GM23248 (cell line): ENCODE measurements at places on chromosomes 5 and 9. TPM values are rescaled to one million over a fixed set of nuclear protein-coding genes. Genes with fewer than 3 reads are reported as not detected.

- no peaks in the 10 kb centered on the region for H3K36me3 ChIP-seq
- no peak overlapping the region for H3K4me3 ChIP-seq
- H3K27me3 ChIP-seq: no peaks in the 10 kb centered on the region
- no peak overlapping the region for H3K27ac ChIP-seq
Measured at GRCh38 chr9:89412541-89412940, 85.4 kb downstream of the SEMA4D start.

GRCh38 chr5:83473346-83474160, 2.0 kb downstream of the VCAN start:
- H3K27me3 ChIP-seq: no peaks in the 10 kb centered on the region; the same call in 1 of the 2 replicates
- H3K36me3 ChIP-seq: peaks cover 3% of the 10 kb centered on the region; the same call in 1 of the 2 replicates
- DNase-seq: peak; percentile 97
- H3K4me1 ChIP-seq: peaks cover 24% of the 10 kb centered on the region

- DNase-seq: no peak
- no peaks in the 10 kb centered on the region for H3K27me3 ChIP-seq
- peaks cover 4% of the 10 kb centered on the region; the same call in 1 of the 2 replicates for H3K4me1 ChIP-seq
- no peaks in the 10 kb centered on the region for H3K36me3 ChIP-seq
Measured at GRCh38 chr5:149824846-149825245, 94.7 kb downstream of the PPARGC1B start.

- H3K36me3 ChIP-seq: no peaks in the 10 kb centered on the region
- no peaks in the 10 kb centered on the region for H3K4me1 ChIP-seq
- H3K4me3 ChIP-seq: no peak overlapping the region
- H3K27ac ChIP-seq: no peak overlapping the region
- no peaks in the 10 kb centered on the region for H3K27me3 ChIP-seq
Measured at GRCh38 chr9:22622815-22623214, 176.2 kb downstream of the DMRTA1 start.

DNA sequence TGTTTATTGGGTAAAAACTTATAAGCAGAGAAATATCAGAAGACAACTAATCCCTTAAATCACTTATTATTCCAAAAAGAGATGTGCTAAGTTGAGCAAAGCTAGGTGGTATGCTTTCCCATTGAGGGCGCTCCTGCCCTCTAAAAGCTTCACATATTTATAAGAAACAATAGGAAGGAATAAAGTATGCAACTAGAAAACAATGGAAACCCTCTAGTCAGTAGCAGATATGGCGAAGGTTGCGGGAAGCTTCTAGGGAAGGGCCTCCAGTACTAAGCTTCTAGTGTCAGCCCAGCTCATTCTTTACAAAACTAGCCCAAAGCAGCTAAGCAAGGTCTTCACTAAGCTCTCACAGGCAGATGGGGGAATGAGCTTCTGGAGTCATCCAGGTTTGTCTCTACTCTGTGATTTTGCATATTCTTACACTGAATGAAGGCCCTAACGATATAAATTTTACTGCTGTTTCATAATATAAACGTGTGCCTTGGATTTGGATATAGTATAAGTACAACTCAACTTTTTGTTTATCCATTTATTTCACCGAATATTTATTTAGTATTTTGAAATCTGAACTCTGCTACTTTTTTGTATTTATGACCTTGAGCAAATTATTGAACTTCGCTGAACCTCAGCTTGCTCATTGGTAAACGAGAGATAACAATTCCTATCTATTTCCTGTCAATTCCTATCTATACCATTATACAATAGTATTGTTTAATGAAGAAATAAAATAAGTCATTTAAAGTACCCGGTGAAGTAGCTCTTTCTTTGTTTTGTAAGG, 571.4 kb downstream of the ELAVL2 start:
- H3K27me3 ChIP-seq: no peaks in the 10 kb centered on the region
- DNase-seq: no peak
- H3K36me3 ChIP-seq: no peaks in the 10 kb centered on the region
- H3K4me3 ChIP-seq: no peak overlapping the region
- no peaks in the 10 kb centered on the region for H3K4me1 ChIP-seq
- H3K27ac ChIP-seq: no peak overlapping the region

DNA sequence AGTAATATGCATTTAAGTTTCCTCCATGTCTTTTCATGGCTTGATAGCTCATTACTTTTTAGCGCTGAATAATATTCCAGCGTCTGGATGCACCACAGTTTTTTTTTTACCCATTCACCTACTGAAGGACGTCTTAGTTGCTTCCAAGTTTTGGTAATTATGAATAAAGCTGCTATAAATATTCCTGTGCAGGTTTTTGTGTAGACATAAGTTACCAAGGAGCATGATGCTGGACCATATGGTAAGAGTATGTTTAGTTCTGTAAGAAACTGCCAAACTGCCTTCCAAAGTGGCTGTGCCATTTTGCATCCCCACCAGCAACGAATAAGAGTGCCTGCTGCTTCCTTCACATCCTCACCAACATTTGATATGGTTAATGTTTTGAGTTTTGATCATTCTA, 195.6 kb downstream of the PIK3R1 start:
- H3K4me3 ChIP-seq: no peak overlapping the region
- DNase-seq: no peak
- H3K27ac ChIP-seq: no peak overlapping the region
- H3K36me3 ChIP-seq: no peaks in the 10 kb centered on the region
- H3K4me1 ChIP-seq: peaks cover 11% of the 10 kb centered on the region
- H3K27me3 ChIP-seq: no peaks in the 10 kb centered on the region

DNA sequence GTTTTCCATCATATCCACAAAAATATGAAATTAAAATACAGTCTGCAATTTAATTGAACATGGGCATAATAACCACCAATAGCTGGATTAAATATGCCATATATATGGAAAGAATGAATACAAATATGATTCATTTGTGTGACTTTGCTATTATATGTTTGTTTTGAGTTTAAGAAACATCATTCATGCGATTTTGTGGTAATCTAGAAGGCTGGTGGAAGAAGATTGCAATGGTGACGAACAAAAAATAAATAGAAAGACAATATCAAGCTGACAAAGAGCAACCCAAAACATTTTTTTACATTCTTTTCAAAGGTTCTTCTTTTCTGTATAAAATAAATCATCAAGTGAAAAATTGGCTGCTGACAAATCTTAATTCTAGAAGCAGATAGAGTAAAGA, 610.0 kb downstream of the MAT2B start:
- H3K27ac ChIP-seq: no peak overlapping the region
- no peaks in the 10 kb centered on the region for H3K4me1 ChIP-seq
- no peak for DNase-seq

DNA sequence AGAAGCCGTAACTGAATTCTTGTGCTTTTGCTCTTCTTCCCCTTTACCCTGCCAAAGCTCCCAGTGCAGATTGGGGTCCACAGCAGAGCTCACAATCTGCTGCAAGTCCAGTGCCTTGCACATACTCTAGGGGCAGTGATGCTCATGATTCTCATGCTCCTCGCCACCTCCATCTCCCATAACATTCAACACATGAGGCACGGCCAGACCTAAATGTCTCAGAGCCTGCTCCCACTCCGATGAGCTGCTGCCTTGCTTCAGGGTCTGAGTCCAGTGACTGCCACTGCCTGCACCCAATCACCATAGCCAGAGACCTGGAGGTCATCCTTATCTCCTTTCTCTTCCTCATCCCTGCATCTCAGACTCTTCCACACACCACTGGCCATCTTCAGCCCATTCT, 10.5 kb downstream of the CSF1R start:
- H3K27me3 ChIP-seq: no peaks in the 10 kb centered on the region
- no peak overlapping the region for H3K4me3 ChIP-seq
- H3K4me1 ChIP-seq: no peaks in the 10 kb centered on the region
- no peaks in the 10 kb centered on the region for H3K36me3 ChIP-seq
- DNase-seq: no peak

- no peaks in the 10 kb centered on the region for H3K4me1 ChIP-seq
- H3K27me3 ChIP-seq: no peaks in the 10 kb centered on the region
- no peak overlapping the region for H3K4me3 ChIP-seq
- DNase-seq: no peak
- H3K36me3 ChIP-seq: no peaks in the 10 kb centered on the region
Measured at GRCh38 chr9:136960938-136961275, 8.8 kb downstream of the LCN12 start.

DNA sequence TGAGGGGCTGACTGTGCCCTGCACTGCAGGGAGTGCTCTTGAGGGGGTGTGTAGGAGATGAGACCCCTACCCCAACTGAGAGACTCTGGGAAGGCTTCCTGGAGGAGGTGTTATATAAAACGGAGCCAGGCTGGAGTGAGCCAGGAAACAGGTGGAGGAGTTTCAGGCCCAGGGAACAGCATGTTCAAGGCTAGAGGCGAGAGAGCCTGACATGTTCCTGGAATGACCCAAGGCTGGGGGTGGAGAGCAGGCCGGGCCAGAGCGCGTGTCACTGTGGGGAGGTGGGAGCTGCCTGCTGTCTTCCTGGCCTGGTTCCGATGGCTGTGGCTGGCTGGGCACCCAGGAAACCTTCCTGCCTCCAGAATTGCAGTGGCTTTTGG, 48.7 kb downstream of the RXRA start:
- peaks cover 23% of the 10 kb centered on the region for H3K4me1 ChIP-seq
- no peaks in the 10 kb centered on the region for H3K36me3 ChIP-seq
- H3K27me3 ChIP-seq: no peaks in the 10 kb centered on the region
- no peak overlapping the region for H3K4me3 ChIP-seq
- peak; percentile 49 for DNase-seq
- H3K27ac ChIP-seq: peak overlapping the region; percentile 19; the same call in 1 of the 2 replicates

GRCh38 chr5:177295924-177296323, 7.6 kb downstream of the RAB24 start:
- H3K36me3 ChIP-seq: peaks cover 30% of the 10 kb centered on the region
- no peaks in the 10 kb centered on the region for H3K27me3 ChIP-seq
- DNase-seq: no peak
- H3K4me3 ChIP-seq: no peak overlapping the region
- no peaks in the 10 kb centered on the region for H3K4me1 ChIP-seq

GRCh38 chr5:82106207-82106606, 134.4 kb downstream of the ATG10 start:
- H3K4me1 ChIP-seq: no peaks in the 10 kb centered on the region
- DNase-seq: peak; percentile 53
- no peaks in the 10 kb centered on the region for H3K36me3 ChIP-seq
- no peaks in the 10 kb centered on the region for H3K27me3 ChIP-seq

DNA sequence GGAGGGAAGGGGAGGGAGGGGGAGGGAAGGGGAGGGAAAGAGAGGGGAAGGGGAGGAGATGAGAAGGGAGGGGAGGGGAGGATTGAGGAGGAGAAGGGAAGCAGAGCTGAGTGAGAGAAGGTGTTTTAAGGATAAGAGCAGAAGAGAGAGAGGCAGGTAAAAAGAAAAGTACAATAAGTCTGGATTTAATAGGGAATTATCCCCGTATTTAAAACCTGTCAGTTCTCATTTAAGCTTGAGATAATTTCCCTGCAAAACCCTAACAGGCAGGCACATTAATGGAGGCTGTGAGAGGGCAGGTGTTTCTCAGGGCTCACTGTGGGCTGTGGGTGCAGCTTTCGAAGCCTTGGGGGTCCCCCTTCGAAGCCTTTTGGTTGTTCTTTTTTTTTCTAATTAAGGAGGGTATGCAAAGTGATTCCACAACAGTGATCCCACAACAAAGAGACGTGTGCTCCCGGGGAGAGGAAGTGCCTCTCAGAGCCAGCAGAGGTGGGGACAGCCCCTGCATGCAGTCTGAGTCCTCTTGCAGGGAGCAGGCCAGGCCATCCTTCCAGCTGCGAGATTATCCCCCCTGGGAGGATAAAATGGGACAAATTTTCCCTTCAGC, 317.9 kb upstream of the IRX1 start:
- H3K4me3 ChIP-seq: no peak overlapping the region
- no peaks in the 10 kb centered on the region for H3K36me3 ChIP-seq
- no peak overlapping the region for H3K27ac ChIP-seq
- no peaks in the 10 kb centered on the region for H3K27me3 ChIP-seq

GRCh38 chr5:119329666-119330065, 26.2 kb upstream of the TNFAIP8 start:
- no peaks in the 10 kb centered on the region for H3K36me3 ChIP-seq
- DNase-seq: no peak
- H3K4me1 ChIP-seq: peaks cover 26% of the 10 kb centered on the region

GRCh38 chr9:131503626-131504465, 1.1 kb downstream of the POMT1 start:
- H3K27me3 ChIP-seq: no peaks in the 10 kb centered on the region
- H3K36me3 ChIP-seq: peaks cover 10% of the 10 kb centered on the region
- no peak overlapping the region for H3K27ac ChIP-seq
- peaks cover 9% of the 10 kb centered on the region; the same call in 1 of the 2 replicates for H3K4me1 ChIP-seq
- peak overlapping the region; percentile 78 for H3K4me3 ChIP-seq

DNA sequence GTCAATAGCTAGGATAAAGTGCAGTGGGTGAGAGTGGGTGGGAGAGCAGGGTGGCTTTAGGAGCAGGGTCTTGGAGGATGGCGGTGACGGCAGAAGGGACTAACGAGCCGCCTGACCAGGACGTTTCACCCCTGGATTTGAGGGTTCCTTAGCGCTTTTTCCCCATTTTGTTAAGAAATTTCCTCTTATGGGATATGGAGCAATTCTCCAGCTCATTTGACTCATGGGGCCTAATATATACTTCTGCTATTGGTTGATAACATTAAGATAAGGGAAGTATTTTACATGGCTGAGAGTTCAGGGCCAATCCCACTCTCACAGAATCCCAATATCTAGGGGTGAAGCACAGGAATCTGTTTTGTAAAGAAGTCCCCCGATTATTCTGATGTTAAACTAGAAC, 17.6 kb downstream of the CD180 start:
- no peak overlapping the region for H3K27ac ChIP-seq
- H3K36me3 ChIP-seq: no peaks in the 10 kb centered on the region
- no peaks in the 10 kb centered on the region for H3K27me3 ChIP-seq
- no peak for DNase-seq

Gene KCTD16
- 0.65 and 1.0 TPM in 2 replicates for total RNA-seq

Gene GPR150
- total RNA-seq: 1.1 TPM in 1 of 2 replicates, not detected in the other

Gene FAM151B
- total RNA-seq: 3.4 and 7.8 TPM in 2 replicates

Gene SMARCA2
- total RNA-seq: 47.4 and 78.9 TPM in 2 replicates

Gene ARSI
- 4.2 and 4.3 TPM in 2 replicates for total RNA-seq

Gene SPINK4
- total RNA-seq: not detected in 2 replicates

Gene HAND1
- total RNA-seq: not detected in 2 replicates

Gene PCDHA9
- total RNA-seq: not detected in 2 replicates

Gene CNTFR
- not detected in 2 replicates for total RNA-seq

Gene CDH9
- not detected in 2 replicates for total RNA-seq
